ENCODE measurements at places on chromosomes 11 and 22.

DNA sequence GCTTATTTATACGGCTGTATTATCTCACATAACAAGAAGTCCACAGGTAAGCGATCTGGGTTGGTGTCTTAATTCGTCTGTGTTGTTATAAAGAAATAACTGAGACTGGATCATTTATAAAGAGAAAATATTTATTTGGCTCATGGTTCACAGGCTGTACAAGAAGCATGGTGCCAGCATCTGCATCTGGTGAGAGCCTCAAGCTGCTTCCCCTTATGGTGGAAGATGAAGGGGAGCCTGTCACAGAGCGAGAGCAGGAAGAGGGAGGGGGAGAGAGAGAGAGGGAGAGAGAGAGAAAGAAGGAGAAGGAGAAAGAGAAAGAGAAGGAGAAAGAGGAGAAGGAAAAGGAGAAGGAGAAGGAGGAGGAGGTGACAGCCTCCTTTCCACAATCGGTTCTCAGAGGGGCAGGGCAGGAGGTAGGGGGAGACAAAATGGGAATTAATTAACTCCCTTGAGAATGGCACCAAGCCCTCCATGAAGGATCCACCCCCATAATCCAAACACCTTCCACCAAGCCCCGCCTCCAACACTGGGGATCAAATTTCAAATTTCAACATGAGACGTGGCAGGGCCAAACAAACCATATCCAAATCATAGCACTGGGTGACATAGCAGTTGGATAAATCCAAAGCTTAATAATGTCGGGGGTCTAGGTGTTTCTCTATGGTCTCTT is 15.0 kb upstream of the TRIM44 start:
- DNase-seq: no peak

- no peak for DNase-seq
Measured at GRCh38 chr11:22778642-22779041, 51.0 kb downstream of the SVIP start.

DNA sequence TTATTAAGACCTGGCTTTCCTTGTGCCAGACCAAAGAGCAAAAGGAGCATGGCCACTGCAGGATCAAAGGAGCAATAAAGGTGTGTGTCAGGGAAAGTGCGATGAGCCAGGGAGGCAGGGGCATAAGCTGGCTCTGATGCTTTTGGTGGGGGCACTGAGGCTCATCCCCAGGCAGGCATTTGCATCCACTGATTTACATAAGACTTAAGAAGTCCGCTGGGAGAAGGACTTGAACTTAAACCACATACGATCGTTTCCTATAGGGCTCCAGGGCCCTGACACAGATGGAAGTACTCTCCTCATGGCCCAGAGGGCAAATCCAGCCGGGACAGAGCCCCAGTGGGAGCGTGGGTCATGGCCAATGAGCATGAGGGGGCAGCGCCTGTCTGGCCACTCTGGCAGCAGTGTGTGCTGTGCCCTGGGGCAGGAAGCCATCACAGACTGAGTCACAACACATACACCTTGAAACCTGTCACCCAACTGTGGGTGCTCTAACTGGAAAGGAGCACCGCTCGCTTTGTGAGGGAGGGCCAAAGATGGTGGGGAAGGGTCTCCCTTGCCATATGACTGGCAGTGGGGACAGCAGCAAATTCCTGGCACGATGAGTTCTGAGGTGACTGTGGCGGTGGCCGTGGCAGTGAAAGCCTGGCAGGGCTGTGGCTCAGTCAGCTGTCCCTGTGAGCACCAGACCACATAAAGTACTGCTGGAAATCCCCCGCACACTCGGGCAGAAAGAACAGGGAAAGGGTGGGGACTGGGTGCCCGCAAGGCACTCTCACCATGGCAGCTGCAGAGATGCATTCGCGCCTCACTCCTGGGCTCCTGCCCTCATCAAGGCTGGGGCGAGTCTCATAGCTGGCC is 79.4 kb upstream of the LMO1 start:
- DNase-seq: no peak

DNA sequence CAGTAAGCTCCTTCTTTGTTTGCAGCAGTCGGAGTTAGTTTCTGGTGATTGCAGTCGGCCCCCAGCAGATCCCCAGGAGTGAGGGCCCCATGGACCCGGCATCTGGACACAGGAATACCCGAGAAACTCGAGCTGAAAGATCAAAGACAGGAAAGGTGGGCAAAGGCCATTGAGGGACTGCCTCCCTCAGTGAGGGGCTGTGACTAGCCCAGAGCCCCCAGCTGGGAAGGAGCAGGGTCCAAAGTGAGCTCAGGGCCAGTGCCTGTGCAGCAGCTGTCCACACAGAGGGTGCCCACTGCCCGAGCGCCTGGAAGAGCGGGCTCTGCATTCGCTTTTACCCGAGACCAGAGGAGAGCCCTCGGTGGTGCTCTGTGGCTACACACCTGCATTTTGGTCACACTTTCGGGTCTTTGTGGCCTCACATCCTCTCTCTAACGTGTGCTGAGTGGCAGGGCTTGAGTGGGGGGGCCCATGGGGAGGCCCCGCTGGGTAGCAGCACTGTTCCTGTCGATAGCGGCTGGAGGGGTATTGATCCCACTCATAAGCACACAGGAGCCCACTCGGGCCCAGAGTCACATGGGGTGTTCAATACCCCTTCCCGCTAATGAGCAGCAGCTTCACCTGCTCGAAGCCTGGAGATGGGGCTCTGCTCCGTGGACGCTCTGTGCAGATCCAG is 532.9 kb downstream of the TBC1D22A start:
- DNase-seq: no peak

- DNase-seq: peak; percentile 56
Measured at GRCh38 chr11:59102259-59102765, 4.7 kb upstream of the FAM111B start.

DNA sequence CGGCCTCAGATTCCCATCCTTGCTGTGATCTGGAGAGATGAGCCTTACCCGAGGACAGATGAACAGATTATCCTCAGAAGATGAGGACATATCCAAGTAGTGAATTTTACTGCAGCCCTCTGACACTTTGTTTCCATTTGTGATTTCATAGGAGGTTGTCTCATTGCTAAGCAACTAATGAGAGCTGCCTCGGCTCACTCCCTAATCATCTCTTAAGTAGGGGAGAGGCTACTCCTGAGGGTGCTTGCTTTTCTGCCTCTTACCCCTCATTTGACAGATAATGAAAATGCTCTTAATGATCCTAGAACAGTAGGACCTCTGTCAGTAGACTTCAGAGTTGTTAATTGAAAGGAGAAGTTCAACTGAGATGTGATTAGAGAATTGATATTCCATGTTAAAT is 150.9 kb downstream of the TBC1D22A start:
- DNase-seq: no peak

DNA sequence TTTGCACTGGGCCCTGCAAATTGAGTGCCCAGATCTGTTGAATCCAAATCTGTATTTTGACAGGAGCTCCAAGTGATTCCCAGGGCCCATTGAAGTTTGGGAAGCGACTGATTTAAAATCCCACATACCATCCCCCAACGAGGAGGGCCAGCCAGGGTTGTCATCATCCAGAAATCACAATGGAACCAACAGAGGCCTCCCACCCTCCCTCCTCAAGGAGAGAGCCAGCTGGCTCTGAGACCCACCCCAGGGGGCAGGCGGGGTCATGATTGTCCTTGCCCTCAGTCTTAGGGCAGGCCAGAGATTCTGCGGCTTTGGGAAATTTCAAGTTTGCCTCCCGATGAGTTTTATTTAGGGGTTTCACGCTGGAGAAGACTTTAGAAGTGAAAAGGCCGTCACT is 358.2 kb downstream of the MN1 start:
- no peak for DNase-seq

DNA sequence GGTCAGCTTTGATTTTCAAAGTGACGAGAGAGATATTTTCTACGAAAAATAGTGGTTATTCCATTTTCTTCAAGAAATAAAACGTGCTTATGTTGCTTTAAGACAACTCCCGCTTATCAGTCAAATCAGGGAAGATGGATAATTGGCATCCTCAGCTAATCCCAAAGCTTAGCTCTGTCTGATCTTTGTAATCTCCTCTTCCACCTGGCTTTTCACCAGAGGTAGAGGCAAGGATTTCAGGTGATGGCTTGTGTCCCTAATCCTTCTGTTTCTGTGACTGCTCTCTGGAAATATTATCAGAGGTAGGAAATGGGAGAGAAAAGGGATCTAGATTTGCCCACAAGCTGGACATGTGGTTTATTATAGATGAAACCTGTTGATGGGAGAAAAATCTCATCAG is 78.9 kb downstream of the DBX1 start:
- DNase-seq: no peak

DNA sequence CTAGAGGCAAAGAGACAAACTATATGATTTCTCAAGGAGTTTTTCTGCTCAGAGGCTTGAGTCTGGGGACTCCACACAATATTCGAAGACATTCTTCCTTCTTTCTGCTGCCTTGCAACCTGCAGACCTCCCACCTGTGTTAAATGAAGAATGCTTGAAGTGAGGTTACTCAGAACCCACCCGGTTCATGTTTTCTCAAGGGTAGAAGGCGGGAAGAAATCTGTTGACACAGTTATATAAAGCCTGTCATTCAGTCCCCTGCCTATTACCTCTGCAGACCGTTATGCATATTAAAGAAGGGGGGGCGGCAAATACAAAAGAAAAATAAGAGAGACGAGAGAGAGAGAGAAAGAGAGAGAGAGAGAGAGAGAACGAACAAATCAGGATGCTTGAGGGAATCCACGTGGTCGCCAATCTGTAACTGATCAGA is 2.2 kb upstream of the KMT2A start:
- DNase-seq: no peak

DNA sequence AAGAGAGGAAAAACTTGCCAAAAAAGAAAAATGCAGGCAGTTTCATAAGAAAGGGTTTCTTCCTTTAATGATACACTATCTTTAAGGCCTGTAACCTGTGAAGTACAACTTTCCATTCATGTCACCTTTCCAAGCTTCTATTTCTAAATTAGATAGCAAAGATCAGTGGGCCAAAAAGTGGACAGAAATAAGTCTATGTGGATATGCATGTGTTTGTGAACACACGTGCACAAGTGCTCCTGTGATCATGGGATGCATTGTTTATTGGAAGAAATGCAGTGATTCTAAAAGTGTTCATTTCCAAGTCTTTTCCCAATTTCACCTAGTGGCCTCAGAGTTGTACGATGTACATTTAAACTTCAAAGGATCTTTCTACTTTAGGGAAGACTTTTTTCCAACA is 230.0 kb upstream of the BLID start:
- DNase-seq: no peak

GRCh38 chr22:40410272-40410671 is 39.9 kb downstream of the SGSM3 start:
- DNase-seq: no peak

- DNase-seq: no peak
Measured at GRCh38 chr22:17348464-17349103, 20.7 kb upstream of the CECR2 start.

DNA sequence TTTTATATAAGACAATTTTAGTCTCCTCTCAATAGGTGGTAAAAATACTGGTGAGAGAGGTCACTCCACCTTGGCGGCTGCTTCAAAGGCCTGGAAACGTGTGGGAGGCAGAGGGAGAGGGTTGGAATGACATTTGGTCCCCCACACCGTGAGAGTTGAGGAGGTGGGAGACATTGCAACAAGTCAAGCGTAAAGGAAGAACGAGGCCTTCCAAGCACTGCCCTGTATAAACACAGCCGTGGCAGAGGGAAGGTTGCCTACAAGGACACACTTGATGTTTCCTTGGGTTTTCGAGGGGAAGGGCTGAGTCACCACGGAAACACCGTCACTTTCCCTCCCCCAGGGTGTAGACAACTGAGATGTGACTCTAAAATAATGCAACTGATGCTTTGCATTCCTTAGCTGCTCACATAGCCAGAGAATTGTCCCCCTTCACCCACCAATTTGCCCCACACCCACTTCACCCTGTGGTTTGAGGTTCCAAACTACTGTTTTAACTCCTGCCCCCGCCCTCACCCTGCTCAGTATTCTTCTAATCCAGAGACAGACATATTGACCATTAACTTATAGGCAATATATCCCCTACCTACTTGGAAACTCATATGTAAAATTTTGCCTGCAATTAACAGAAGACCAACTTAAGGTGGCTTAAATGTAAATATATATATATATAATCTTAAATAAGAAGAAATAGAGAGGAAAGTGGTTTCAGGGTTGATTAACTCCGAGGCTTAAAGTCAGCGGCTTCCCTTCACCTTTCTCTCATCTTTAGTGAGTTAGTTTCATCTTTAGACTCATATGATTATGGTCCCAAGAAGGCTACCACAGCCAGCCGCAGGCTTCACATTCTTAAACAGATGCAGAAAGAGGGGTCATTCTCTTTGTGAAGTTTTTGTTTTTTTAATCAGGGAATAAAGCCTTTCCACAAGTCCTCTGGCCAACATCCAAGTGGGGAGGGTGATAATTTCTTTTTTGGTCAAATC is 54.1 kb upstream of the BDNF start:
- no peak for DNase-seq

DNA sequence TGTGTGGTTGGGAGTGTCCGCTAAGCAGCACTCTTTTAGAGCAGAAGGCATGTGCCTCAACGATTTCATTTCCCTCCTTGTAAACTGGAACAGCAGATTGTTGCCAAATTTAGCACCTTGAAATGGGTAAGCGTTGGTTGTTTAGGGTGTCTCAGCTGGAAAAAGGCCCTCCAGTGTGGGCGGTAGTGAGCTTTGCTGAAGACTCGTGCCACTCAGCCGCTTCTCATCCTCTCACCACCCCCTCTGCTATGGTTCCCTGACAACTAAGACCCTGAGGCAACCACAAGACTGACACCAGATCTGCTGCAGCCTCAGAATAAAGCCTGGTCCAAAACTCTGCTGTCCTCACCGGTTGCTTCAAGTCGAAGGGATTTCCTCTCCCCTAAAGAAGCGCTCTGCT is 9.9 kb upstream of the FERMT3 start:
- DNase-seq: no peak

- no peak for DNase-seq
Measured at GRCh38 chr11:83088965-83089364, 17.3 kb upstream of the RAB30 start.

DNA sequence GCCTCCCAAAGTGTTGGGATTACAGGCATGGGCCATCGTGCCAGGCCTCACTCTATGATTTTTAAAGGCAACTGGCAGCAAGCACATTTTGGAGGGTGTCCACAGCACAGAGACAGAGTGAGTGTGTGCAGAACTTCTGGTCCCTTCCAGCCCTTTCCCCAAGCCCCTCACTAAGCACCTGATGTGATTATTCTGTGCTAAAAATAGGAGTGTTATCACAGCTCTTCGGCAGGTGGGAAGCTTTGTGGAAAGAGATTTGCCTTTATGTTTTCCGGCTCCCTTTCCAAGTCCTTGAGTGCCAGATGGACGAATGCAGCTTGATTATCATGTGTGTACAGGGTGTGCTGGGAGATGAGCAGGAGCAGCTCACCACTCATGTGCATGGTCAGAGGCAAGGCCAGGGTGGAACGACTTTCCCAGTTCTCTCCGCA is 310.8 kb downstream of the DDX10 start:
- DNase-seq: no peak

- no peak for DNase-seq
Measured at GRCh38 chr22:40189997-40190396, 12.3 kb downstream of the TNRC6B start.

GRCh38 chr11:34284811-34285481 is 72.9 kb downstream of the ABTB2 start:
- DNase-seq: no peak
